ENCODE measurements at places on chromosomes 4 and X.

DNA sequence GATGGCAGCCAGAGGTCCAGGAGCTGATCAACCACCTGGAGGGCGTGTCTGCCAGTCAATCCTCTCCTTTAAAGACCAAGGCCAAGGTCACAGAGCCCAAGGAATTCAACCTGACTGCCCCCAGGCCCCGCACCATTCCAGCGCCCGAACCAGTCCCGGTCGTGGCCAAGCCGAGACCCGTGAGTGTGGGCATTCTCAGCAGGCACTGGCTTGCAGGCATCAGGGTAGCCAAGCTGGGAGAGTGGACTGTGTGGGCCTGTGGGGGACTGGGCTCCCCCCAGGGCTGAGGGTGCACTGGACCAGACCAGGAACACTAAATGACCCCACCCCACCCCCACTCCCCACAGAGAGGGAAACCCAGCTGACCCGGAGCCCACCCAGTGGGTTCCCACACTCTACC is 23.8 kb upstream of the RNF4 start:
- DNase-seq, result no peak

DNA sequence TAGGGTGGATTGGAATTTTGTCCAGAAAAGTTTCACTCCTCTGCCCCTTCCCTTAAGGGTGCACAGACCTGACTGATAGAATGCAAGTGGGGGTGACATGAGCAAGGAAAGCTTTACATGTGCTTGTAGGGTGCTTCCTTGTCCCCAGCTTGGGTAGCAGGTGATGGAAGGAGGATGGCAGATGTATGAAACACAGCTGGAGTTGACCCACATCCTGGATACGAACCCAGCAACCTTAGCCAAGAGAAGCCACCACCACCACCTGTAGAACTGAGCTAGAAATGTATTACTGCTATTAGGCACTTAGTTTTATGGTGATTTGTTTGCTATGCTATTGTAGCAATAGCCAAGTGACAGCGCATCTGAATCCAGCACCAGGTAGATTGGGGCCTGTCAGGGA is 227.4 kb downstream of the HS3ST1 start:
- no peak for DNase-seq

DNA sequence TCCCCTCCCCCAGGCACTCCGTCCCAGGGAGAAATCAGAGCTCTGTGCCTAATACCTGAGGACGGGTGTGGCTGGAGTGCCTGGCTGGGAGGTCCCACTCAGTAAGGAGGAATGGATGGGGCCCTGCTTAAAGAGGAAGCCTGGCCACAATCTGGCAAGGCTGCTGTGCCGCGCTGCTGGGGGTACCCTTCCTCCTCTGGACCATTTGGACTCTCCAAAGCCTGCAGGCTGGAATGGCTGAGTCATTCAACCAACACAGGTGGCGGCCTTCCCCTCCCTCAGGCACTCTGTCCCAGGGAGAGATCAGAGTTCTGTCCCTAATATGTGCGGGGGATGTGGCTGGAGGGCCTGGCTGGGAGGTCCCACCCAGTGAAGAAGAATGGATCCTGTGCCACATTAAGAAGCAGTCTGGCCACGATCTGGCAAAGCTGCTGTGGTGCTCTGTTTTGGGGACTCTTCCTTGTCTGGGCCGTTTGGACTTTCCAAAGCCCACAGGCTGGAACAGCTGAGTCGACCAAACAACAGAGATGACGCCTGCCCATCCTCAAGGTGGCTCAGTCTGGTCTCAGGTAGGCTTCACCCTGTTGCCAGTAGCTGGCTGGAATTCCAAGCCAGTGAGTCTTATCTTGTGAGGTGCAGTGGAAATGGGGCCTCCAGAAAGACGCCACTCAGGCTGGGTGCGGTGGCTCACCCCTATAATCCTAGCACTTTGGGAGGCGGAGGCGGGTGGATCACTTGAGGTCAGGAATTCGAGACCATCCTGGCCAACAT is 127.3 kb upstream of the HUWE1 start:
- no peak for DNase-seq

- DNase-seq, result no peak
Observed at GRCh38 chrX:120560405-120560841, 339 bp downstream of the CUL4B start.

- DNase-seq, result no peak
Observed at GRCh38 chr4:99625369-99625768, 32.3 kb downstream of the C4orf54 start.

DNA sequence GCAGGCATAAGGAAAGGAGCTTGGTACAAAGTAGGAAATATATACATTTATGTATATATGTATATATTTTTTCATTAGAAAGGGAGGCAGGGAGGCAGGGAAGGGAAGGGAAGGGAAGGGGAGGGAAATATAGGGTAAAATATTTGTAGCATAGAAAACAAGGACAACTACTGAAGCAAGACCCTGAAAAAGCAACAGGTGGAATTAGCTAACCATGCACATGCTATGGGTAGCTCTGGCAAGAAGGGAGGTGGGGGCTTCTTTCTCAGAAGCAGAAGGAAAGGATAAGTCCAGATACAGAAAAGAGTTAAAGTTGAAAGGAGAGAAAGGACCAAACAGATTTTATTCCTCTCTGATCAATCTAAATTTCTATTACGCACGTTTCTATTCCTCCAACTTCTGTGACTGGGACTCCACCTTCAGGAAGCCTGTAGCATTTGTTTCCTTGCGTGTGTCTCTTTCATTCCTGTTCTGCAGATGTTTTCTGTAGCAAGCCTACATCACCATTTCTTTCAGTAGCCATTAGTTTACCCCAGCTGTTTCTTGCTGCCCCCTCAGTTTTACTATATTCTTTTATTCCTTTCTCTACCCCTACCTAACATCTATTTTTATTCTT is 82.9 kb downstream of the OR13H1 start:
- DNase-seq, result no peak

GRCh38 chr4:156475322-156475721 is 496.3 kb downstream of the PDGFC start:
- no peak for DNase-seq

DNA sequence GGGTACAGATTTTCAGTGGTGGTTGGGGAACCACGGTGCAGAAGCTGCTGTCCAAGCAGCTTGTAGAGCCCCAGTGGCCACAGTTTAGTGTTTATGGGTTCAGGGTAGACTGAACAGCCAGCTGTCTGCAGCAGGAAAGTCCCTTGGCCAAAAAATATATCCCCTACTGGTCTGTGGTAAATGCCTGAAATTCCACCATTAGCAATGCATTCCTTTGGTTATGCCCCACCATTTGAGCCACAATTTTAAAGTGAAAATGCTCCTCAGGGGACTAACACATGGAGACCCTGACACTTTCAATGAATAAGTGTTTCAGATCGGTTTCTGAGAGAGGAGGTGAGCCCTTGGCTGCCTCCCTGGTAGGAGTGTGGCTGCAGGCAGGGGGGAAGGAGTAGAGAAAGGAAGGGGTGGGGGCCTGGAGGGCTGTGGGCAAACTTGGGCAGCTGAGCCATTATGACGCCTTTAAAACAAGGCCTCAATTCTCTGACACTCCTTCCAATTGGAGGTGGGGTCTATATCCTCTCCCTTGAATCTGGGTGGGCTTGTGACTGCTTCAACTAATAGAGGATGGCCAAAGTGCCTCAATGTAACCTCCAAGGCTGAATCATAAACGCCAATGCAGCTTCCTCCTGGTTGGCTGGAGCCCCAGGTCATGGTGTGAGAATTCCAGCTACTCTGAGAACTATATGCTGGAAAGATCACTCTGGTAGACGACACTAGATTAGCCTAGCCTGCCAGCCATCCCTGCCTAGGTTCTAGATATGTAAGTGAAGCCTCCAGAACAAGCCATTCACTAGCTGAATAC is 75.8 kb upstream of the ATP6AP2 start:
- no peak for DNase-seq

DNA sequence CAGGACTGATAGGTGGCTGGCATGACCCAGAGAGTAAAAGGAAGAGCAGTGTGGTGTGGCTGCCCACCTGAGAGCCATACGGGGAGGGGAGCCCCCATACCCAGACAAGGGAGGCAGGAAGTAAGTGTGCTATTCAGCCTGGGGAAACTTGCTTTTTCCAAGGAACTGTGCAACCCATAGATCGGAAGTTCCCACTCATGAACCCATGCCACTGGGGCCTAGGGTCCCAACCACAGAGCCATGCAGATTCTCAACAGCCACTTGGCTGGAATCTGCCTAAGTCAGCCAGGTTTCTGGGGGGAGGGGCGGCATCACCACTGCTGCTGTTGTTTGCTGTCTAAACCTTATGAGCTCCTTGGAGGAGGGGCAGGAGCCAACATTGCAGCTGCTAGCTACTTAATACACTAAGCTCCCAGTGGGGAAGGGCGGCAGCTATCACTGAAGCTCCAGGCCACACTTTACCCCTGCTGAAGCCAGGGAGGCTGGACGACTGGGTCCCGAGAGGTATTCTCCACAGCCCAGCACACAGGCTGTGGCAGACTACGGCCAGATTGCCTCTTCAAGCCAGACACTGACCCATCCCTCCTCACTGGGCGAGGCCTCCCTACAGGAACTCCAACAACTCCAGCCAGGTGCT is 410.4 kb downstream of the INPP4B start:
- DNase-seq, result no peak

DNA sequence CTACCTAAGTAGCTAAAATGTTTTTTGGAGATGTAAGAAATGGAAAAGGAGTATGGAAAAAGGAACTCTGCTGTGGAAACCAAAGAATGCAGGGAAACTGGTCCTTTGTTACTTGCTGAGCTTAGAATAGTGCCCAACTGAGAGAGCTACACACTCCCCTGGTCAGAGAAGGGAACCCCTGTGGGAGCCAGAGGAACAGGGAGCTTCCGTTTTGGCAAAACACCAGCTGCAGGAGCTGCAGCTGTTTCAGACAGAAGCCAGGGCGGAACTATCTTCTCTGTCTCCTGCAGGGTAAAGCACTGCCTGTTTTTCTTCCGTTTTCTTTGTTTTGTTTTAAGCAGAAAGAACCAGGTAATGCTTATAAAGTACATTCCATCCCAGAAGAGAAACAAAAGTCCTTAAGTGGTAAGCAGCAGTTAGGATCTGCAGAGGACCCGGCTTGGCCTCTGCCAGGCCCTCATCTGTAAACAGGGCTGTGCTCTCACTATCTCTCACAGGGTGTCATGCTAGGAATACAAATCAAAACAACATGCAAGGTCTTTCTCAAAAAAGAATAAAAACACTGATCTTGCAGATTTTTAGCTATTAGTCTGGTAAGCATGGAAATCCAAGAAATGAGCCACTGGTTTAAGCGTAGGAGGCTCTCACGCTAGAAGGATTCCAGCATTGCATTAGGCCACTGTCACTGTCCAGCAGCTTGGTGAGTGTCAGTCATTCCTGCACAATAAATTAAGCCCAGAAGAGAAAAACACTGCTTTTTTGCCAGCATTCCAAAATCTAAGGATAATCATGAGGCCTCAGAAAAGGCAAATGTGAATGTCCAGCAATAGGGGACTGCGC is 76.1 kb downstream of the CHST7 start:
- no peak for DNase-seq

DNA sequence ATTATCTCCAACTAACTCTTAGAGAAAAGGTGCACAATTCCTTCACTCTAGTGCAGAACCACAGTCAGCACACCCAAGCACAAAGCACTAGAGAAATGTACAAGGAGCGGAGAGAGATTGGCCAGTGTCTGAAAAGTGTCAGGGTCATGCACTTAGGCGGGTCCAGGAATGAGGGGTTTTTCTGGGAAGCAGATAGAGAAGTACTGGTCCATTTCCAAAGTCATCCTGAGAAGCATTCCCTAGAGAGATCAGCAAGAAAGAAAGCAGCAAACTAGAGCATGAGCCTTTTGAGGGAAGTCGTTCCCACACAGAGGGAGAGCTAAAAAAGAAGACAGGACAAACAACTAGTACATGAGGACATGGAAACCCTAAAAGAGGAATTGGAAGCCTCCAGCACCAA is 168.1 kb upstream of the MAP3K15 start:
- DNase-seq, result no peak

DNA sequence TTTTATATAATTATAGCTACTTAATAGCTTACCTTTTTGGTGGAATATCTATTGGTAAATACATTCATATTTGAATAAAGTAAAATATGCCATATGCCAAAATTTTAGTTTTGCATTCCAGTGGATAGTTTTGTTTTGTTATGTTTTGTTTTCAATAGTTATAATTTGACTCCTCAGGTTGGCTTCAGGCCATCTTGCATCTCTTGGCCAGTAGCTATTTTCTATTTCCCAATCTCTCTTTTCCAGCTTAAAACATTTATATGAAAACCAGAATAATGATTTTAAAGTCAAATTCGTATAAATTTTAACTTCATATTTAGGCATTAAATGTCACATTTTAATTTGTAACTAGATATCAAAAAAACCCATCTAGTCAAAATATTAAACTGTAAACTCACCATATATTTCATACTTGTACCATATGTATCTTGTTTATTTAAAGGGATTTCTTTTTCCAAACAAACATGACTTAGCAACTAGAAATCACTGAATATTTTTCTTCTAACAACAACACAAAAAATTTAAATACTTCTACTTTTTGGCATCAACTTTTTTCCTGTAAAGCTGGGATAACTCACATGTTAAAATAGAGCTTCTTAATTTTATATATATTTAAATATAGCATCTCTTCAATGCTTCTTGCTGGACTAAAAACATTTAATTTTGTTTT is 1209.6 kb downstream of the PCDH7 start:
- no peak for DNase-seq

GRCh38 chr4:125750828-125751466 is 436.2 kb downstream of the FAT4 start:
- no peak for DNase-seq

- DNase-seq, result no peak
Observed at GRCh38 chrX:105323928-105324327, 103.4 kb upstream of the TEX13A start.

- DNase-seq, result no peak
Observed at GRCh38 chr4:165152527-165152926, 39.9 kb upstream of the TMEM192 start.

GRCh38 chr4:147597561-147597960 is 19.6 kb upstream of the TMEM184C start:
- no peak for DNase-seq

DNA sequence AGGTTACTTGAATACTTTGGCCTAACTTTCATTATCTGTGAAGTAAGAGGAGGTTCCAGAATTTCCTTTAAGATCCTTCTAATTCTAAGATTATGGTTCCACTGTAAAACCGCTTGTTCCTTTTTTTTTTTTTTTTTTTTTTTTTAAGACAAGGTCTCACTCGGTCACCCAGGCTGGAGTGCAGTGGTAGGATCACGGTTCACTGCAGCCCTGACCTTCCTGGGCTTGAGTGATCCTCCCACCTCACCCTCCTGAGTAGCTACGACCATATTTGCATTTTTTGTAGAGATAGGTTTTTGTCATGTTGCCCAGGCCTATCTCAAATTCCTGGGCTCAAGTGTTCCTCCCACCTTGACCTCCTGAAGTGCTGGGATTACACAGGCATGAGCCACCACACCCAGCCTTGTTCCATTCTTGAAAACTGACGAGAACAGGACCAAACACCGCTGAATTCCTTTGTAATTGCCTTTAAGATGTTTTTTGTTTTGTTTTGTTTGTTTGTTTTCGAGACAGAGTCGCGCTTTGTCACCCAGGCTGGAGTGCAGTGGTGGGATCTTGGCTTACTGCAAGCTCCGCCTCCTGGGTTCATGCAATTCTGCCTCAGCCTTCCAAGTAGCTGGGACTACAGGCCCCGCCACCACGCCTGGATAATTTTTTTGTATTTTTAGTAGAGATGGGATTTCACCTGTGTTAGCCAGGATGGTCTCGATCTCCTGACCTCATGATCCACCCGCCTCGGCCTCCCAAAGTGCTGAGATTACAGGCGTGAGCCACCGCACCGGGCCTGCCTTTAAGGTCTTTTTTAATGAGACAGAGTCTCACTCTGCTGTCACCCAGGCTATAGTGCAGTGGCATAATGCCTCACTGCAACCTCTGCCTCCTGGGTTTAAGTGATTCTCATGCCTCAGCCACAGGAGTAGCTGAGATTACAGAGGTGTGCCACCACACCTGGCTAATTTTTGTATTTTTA is 6.8 kb downstream of the PDS5A start:
- no peak for DNase-seq

All from bone marrow (tissue), 2 donors.